Neural crest cell (in vitro differentiated cells): ENCODE measurements at places on chromosomes 5 and 9.
A peak's percentile ranks its signal among the peaks of the same experiment; 100 is the strongest.

DNA sequence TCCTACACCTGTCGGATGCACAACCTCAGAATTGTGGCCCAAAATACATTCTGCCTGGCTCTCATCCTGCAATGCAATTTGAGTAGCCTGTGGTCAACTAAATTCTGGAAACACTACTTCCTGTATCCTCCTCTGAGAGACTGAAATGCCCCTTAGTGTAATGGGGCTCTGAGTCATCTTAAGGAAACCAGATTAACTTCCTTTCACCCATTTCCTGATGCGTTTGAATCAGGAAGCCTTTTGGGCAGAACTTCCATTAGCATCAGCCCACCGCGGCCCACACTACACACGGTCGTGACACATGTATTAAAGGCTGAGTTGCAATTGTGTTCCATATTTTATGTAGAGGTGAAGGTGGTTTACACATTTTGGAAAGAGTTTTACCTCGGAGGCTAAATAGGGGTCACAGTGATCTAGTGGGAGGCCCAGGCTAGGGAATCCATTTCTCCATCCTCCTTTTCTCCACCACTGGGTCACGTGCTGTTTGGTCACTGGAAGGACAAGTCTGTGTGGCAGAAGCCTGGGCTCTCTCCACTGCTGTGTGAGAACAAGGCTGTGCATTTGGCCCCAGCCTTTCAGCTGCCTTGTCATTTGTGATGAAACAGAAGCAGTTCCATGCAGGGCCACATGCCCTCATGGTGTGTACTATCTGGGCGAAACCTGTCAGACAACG is 55.9 kb downstream of the DAP start:
- no peak for DNase-seq

- DNase-seq: no peak
These were observed 10.8 kb downstream of the GABRB2 start for GRCh38 chr5:161535762-161536161.

GRCh38 chr9:304519-305185 is 90.0 kb downstream of the DOCK8 start:
- no peak for DNase-seq

- DNase-seq: no peak
These were observed 53.6 kb downstream of the RAB24 start for GRCh38 chr5:177249761-177250537.

- no peak for DNase-seq
These were observed 914.4 kb upstream of the SEMA6A start for GRCh38 chr5:117488976-117489500.

- DNase-seq: no peak
These were observed 127.6 kb downstream of the RFX3 start for GRCh38 chr9:3398232-3398648.

- no peak for DNase-seq
These were observed 820.8 kb upstream of the EDIL3 start for GRCh38 chr5:85205430-85205829.

DNA sequence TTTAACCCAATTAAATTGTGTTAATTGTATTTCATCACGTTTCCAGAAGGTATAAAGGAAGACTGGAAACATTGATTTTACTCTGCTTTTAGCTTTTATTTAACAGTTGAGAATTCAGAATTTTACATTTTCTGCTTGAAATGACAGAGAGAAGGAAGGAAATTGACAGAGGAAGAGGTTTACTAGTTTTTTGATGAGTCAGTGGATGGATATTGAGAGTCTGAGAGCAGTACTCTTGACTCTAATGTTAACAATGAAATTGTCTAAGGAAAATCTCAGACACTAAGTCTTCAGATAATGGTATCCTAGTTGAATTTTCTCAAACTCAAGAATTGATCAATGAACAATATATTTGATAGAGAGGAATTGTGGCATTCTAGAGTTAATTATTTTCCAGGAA is 60.6 kb downstream of the IPO11 start:
- no peak for DNase-seq

DNA sequence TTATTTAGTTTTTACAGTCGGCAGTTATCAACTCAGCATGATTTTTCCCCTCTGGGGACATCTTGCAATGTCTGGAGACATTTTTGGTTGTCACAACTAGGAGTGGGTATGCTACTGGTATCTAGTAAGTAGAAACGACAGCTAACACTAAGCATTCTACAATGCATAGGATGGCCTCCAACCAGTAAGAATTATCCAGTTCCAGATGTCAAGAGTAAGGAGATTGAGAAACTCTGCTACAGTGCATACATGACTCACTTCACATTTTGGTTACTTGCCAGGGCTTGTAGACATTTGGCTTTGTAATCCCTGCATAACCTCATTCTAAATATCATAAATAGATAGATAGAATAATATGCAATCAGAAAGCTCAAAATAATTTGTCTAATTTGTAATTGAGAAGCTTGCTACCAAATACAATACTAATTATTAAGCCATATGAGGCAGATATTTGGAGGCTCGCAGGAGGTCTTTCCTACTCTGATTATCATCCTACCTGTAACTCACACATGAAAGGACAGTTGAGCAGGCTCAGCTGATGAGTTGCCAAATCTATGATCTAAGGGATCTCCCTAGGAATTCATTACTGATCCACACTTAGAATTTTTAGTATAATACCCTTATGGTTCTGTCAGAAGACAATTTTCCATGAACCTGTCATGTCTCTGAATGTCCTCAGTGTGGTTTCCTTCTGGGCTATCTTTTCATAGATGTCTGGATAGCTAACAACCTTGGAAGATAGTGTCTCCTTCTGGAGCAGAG is 346.9 kb upstream of the TLE4 start:
- DNase-seq: no peak

DNA sequence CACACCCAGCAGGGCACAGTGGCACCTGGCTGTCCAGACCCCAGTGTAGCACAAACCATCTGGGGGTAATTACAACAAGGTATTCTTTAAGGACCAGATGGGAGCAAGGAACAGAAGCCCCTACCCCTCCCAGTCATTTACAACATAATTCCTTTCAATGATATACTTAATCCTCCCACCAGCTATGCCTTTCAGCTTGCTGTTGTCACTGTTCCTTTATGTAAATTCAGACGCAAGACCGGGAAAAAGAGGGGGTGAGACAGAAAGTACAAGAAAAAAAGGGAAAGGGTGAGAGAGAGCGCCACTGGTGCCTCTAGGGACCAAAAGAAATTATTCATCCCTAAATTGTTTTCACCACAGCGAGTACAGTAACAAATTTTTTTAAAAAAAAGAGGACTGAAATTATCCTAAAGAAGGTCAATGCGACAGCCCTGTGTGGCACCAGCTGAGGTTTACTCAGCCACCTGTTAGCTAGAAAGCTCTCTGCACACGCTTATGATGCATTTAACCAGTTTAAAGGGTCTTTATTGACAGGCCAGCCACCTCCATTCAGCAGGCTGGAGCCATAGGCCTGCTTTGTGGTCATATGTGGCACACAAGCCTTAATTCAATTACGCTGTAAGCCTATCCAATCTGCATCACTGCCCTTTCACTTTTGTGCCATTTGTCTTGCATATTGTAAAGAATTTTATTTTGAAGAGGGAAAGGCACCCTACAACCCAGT is 210.2 kb upstream of the ISL1 start:
- DNase-seq: no peak

DNA sequence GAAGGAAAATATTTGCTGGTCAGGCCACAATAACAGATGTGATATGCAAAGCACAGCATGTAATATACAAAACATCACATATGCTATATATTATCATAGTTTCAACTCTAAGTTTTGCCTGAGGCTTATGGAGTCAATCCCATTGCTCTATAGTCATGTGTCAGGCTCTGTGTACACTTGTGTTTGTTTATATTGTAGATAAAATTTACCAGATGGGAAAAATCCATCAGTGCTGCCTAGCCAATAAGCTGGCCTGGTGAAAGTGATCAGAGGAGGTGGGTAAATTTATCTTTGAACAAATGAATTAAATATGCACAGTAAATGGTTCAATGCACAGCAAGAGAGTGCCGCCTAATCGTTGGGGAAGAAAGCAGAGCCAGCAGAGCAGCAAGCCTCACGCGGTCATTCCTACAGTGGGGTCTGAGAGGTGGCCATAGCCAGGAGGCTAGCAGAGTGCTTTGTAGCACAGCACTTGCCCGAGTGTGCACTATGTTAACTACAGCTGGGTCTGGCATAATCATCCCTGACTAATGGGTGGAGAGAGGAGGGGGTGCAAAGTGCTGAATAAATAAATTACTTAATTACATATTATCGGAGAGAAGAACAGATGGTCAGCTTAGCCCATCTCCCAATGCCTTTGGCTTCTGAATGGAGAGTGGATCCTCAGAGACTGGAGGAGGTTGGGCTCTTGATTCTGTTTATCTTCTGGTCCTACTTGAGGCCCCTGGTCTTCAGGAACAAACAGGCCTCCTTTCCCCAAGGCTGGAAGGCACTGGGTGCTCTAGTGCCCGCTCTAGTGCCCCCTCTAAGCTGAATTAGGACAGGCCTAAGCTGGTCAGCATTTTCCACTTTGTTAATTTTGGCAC is 153.5 kb downstream of the MAT2B start:
- DNase-seq: no peak

- DNase-seq: peak; percentile 62
These were observed at the start of gene ECPAS for GRCh38 chr9:111483858-111484571. Gene ECPAS (minus strand): TSS chr9:111484383. CDS start chr9:111472918, 11,465 bp downstream.

DNA sequence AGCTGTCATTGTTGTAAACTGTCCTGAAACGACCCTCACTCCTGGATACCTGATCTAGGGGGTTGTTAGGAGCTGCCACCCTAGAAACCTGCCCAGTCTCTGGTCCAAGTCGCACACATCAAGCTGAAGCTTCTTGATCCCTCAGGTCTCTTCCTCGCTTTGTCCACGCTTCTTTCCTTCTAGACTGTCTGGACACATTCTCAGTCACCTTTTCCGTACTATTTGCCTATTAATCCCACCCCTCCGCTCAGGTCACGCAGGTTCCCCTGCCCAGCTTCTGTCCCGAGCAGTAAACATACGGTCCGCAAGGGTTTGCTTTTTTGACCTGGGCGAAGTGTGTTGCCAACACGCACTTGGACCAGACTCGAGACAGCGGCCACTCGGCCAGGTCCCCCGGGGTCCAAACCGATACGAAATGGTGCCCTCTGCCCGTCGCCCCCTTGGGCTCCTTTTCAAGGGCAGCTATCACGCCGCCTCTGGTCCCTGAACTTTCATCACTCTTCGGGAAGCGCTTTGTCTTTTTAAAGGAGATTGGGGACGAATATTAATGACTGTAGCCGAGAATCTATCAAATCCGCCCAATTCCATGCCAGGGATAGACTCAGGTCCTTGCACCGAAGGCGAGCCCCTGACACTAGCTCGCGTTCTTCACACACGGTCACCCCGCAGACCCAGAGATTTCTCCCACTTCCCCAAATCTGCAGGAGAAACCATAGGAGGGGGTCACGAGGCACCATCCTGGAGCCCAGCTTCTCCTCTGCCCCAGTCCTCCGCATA is 814 bp downstream of the PLCXD3 start:
- DNase-seq: no peak
